ENCODE measurements at places on chromosomes 4 and X.

GRCh38 chr4:185470501-185471195 is 885 bp downstream of the CCDC110 start:
- DNase-seq, result peak; percentile 65

DNA sequence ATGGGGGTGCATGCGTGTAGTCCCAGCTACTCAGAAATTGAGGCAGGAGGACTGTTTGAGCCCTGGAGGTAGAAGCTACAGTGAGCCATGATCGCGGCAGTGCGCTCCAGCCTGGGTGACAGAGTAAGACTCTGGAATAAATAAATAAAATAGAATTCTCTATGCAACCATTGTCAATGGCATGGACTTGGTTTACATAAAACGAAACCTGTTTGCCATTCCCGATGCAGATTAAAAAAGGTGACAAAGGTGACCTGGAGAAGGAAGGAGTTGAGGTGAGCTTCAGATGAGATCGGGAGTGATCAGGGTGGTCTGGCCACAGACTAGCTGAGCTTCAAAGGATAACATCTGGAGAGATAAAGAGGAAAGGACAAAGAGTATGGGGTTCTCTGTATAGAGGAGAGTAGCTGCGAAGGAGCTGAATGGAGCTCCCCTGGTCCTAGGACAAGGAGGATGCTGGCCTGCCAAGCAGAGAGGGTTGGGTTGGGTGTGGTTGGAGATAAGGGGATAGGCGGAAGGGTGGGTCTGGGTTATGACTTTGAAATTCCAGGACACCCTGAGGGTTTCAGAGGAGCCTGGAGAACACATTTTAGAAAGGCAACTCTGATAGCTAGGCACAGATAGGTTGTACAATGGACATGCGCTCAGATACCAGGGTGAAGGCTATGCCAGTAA is 98.6 kb downstream of the RBM47 start:
- no peak for DNase-seq

DNA sequence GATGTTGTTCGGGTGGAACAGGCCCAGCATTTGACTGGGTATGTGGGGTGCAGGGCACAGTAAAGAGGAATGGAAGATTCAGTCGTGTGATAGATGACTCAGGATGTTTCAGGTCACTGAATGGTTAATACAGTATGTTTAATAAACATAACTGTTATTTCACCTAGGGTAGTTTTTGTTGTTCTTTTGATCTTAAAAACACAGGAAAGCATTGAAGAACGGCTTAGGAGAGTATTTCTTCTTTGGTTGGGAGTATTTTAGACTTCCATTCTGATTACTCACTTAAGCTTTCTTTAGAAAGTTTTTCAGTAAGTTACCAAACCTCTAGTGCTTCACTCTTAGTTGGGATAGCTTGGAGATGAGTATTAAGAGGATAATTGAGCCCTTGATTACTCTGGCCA is 62.3 kb downstream of the STAG2 start:
- DNase-seq, result no peak

GRCh38 chrX:68503836-68504636 is 5.2 kb downstream of the YIPF6 start:
- DNase-seq, result no peak

DNA sequence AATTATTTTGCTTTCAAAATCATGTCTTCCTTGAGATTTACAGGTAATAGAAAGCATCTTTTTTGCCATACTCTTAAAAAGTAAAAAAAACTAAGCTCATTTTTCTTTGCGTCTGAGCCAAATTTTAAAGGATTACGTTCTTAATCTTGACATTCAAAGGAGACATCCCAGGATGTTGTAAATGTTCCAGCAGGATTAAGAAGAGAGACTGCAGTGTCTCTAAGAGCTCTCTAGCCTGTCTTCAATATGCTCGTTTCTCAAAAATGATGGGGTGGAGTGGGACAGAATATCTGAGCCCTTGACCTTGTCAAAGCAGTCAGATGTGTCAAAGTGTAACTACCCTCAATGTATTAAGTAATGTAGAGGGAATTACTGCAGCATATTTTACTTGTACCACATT is 363.3 kb downstream of the PCDH7 start:
- DNase-seq, result no peak

DNA sequence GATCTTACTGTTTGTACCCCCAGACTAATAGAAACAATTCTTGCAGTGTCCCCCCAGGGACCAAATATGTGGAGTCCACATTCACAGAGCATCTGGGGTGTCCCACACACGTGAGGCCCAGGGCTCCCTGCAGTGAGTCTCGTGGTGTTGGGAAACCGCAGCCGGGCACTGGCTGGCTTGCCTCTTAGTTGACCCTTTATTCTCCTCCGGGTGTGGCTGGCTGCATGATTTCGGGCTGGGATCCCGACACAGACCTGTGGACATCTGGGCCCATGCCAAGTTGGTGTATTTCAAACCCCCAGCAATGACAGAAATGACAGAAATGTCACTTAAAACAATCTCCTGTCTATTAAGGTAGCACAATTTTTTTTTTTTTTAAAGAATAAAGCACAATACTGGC is 15.6 kb upstream of the CLDN24 start:
- no peak for DNase-seq

DNA sequence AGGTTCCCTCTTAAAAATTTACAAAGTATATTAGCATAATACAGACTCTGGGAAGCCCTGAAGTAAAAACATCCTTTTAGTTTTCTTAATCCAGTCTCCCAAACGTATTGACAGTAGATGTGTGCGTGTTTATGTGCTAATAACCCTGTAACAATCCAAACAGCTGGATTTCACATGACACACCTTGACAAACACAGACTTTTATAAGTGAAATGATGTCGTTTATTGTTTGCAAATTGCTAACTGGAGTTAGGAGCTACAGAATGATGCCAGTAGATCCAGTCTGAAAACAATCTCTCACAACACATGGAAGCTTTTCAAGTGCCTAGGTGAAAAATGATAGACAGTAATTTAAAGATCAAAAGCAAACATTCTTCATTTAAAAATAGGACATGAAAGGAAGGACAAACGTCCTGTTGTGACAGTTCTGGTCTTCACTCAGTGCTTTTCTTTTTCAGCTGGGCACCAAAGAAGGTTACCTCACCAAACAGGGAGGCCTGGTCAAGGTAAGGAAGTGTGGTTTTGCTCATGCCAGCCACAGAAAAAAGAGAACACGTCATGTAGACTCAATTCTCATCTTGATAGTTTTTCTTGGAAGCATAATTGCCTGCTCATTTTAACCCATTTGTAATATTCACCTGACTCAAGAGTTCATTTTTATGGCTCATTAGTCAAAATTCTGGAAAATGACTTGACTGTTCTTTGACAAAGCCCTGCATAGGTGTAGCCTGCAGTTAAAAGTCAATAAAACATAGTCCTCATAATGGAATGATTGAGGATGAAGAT is 32.9 kb downstream of the LAMTOR3 start:
- no peak for DNase-seq

DNA sequence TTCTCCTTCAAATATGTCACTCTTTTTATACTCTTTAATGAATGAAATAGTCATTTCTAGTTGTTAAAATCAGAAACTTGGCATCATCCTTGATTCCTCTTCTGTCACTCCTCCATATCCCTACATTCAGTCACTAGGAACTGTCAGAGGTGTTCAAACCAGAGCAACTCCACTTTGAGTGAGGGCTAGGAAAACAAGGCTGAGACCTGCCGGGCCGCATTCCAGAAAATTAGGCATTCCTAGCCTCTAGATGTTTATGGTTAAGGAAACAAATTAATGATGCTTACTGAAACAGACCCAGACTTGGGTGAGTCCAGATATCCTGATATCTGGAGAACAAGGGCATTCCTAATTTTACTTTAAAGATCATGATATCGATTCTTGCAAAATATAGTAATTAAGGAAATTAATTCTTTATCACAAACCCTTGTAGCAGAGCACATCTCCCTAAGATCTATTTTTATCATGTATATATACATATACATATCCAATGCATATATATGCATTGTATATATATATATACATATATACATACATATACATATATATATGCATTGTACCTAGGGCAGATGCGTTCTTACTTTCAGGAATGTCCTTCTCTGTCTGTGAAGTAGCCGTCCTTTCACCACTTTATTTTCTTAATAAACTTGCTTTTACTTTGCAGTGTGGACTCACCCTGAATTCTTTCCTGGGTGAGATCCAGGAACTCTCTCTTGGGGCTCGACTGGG is 98.4 kb upstream of the GC start:
- DNase-seq, result no peak

- no peak for DNase-seq
Observed at GRCh38 chr4:105666693-105667092, 41.8 kb downstream of the INTS12 start.

GRCh38 chrX:134580907-134581306 is 77.4 kb downstream of the PLAC1 start:
- no peak for DNase-seq

DNA sequence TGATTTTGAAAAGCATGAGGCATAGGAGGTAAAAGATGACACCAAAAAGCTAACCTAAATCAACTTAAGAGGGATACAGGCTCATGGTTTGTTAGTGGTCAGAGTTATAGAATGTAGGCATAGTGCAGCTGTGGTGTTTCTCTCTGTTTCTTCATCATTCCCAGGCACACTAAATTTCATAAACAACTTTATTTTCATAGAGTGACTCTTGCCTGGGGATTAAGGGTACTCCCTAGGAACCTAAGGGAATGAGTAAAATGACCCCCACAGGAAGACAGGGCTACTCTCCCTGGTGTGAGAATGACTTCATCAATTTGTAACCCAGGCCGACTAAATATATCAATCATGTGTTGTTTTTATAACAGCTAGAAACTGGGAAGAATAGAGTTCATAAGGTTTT is 11.1 kb downstream of the FABP2 start:
- no peak for DNase-seq

- DNase-seq, result no peak
Observed at GRCh38 chrX:38595801-38596200, 34.5 kb downstream of the TSPAN7 start.

DNA sequence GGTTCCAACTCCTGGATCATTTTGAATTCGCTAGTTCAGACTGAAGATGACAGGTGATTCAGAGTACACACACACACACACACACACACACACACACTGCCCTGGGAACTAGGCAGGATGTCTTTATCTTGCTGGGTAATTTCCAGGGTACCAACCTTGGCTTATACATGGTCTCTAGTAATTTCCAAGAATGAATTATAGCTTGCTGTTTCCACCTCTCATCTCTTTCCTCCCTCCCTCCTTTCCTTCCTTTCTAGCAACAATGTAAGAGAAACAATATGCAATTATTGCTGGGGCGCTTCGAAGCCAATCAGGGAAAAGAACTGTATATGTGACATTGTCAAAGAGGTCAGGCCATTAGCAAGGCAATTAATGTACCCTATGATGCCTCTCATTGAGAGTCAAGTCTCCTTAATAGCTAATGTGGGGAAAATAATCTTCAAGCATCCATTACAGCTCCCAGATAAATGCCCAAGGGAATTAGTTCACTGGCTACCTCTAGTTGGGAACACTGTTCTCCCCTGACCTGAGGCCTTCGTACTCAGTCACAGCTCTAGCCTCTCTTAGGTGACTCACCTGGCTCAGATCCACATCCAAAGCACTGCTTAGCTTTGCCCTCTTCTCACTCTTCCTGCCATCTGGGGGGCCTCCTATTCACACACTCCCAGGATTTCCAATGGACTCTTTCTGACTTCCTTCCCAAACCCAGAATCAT is 311.5 kb downstream of the PPP1R2C start:
- DNase-seq, result no peak

DNA sequence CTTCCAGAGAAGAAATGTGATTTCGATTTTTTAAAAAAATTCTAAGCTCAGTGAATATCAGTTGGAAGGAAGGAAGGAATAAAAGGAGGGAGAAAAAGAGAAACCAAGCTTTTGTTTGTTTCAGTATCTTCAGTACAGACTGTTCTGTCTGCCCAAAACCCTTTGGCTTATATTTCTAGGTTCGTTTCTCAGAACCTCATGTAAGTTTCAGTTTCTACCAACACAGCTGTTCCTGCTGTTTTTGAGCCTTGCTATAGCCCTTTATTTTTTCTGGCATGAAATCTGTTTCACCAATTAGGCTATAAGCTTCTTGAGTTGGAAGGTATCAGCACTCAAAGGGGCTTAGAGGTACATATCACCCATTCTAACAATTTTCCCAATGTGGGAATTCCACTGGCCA is 157.9 kb downstream of the GBA3 start:
- DNase-seq, result no peak

DNA sequence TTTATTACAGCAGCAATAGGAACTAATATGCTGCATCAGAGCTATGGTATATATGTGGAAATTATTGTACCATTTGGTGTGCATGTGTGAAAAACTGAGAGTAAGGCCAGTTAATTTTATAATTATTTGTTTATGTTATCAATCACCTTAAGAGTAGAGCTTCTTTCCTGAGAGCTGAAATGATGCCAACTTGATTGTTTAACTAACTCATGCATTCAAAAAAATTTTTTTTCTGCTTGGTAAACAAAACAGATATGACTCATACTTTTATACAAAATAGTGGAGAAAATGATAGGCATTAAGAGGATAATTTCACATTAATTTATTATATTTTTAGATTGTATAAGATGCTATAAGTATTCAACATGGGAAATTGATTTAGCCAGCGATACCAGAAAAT is 622.7 kb downstream of the RAPGEF2 start:
- no peak for DNase-seq

DNA sequence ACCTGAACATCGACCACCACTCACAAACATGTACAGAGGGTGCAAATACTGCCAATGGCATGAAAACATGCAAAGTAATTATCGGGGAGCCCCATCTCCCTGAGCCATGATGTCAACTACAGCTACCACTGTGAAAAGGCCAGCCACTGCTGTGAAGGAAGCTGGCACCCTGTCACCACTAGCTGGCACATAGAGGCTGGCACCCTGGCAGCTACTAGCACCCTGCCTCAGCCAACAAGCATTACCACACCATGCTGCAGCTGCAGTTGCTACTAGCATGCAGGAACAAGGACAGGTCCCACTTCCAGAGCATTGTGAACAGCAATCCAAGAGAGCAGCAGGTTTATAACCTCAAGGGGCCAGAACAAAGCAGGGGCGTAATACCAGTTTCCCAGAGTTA is 81.4 kb downstream of the PRR32 start:
- DNase-seq, result no peak

GRCh38 chr4:130053723-130054122 is 957.8 kb downstream of the C4orf33 start:
- DNase-seq, result no peak

- DNase-seq, result no peak
Observed at GRCh38 chr4:61571761-61572559, 371.8 kb downstream of the ADGRL3 start.

GRCh38 chr4:6941796-6942195 is 32.2 kb downstream of the TBC1D14 start:
- DNase-seq, result no peak

Measured in CD4-positive, alpha-beta memory T cell (primary cell).